ENCODE measurements at places on chromosomes 2 and 18. TPM values are rescaled to one million over a fixed set of nuclear protein-coding genes. Genes with fewer than 3 reads are reported as not detected.

GRCh38 chr2:47070920-47071824, 83.9 kb downstream of the STPG4 start:
- H3K27me3 ChIP-seq: no peaks in the 10 kb centered on the region
- H3K4me3 ChIP-seq: no peak overlapping the region
- H3K4me1 ChIP-seq: peaks cover 12% of the 10 kb centered on the region
- no peak overlapping the region for H3K27ac ChIP-seq
- H3K36me3 ChIP-seq: no peaks in the 10 kb centered on the region

- no peaks in the 10 kb centered on the region for H3K4me1 ChIP-seq
- H3K4me3 ChIP-seq: no peak overlapping the region
- H3K27ac ChIP-seq: no peak overlapping the region
- H3K27me3 ChIP-seq: no peaks in the 10 kb centered on the region
- no peak for DNase-seq
Observed at GRCh38 chr2:100577777-100578176, 15.0 kb downstream of the PDCL3 start.

DNA sequence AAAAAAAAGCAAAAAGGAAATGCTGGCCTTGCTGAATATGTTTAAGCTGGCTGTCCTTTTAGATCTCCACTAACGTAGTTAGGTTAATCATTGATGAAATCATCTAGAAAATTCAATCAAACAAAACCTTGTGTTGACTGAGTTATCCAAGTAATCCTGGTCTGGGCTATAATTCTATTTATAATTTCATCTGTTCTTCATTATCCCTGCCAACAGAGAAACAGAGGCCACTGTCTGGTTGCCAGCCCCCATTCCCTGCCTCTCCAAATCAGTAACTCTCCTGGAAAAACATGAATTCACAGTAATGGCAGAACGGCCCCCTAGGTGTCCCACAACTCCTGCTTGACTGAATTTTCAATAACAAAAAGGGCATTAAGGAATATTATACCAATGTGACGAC, 24.6 kb downstream of the DOCK10 start:
- no peaks in the 10 kb centered on the region for H3K36me3 ChIP-seq
- no peak overlapping the region for H3K27ac ChIP-seq
- H3K4me3 ChIP-seq: no peak overlapping the region
- H3K4me1 ChIP-seq: no peaks in the 10 kb centered on the region
- DNase-seq: no peak

DNA sequence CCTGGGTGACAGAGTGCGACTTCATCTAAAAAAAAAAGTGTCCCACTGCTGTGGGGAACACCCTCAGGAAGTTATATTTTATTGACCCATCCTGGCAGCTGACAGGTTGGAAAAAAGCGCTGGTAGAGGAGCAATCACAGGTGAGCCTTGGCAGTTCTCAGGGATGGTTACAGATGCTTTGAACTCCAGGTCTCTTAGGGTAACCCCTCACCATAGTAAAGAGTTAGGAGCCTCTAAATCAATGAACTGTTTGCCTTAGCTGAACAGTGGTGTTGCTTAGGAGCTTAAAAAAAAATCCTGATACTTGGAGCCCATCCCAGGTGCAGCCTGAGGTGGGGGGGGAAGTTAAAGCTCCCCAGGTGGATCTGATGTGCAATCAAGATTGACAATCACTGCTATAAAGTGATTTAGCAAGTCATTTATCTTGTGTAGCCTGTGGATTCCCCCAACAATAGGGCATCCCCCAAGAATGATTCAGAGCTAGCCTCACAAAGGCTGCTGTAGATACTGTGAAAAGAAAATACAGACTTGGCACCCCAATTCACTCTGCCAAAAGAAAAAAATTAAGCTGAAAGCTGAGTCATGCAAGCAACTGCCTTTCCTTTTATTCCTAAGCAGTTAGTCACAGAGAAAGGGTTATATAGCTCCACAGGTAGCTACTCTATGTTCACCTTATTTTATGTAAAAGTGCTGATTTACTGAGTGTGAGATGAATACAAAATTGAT, 14.8 kb downstream of the SLC16A14 start:
- no peaks in the 10 kb centered on the region for H3K27me3 ChIP-seq
- no peak for DNase-seq

DNA sequence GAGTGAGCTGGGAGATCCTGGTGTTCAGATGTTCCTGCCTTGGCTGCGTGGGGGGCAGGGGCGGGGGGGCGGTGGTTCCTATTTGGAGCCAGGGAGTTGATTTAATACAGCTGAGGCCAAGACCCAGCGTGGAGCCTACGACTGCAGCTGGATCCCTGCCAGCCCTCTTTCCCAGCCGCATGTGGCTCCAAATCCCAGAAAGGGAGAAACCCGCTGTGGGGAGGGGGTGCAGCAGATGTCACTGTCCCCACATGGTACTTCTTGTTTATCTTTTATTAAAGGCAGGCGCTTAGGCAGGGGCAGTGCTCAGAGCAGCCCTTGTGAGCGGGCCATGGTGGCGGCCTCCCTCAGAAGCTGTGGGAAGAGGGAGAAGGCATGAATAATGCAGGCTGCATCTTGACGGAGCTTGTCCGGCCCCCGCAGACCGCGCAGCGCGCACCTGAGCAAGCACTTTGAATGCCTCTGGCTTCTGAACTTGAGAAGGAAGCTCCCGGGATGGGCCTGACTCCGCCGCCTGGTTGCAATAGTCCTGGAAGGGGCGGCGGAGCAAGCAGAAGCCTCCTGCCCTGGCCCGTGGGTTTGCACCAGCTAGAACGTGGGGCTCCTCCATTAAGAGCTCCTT, 112.1 kb downstream of the GLI2 start:
- H3K4me3 ChIP-seq: no peak overlapping the region
- DNase-seq: no peak
- H3K27me3 ChIP-seq: no peaks in the 10 kb centered on the region
- H3K27ac ChIP-seq: no peak overlapping the region

DNA sequence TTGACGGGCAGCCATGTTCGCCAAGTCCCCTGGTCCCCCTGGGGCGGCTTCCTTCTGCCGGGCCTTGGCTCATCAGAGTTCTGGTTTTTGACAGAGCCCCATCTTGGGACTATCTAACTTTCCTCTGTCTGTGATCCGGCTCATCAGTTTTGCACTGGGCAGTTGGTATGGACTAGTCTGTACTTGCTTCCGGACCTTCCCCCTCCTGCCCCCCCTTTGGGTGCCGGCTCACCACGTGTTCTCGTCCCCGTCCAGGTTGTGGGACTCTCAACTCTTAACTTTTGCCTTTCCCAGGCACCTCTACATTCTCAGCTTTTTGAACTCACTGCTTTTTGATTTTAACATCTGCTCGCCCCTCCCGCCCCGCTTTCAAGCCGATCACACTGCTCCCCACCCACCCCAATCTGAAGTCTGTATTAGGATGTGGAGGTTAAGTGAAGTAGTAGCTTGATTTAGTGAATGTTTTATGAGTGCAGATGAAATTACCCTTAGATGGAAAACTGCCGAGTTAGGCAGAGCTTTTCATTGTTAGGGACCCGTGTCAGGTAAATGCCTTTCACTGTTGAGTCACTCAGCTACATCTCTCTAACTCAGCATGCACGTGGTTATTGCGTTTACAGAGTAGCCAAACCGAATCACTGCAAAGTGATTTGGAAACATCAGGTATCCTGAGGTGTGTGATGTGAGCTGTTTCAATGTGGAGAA, 874 bp downstream of the WDR43 start:
- peak; percentile 17 for DNase-seq
- peak overlapping the region; percentile 62 for H3K27ac ChIP-seq
- H3K27me3 ChIP-seq: peaks cover 28% of the 10 kb centered on the region
- H3K4me3 ChIP-seq: peak overlapping the region; percentile 94

GRCh38 chr18:49650426-49650891, 88.6 kb downstream of the LIPG start:
- DNase-seq: no peak
- H3K27me3 ChIP-seq: no peaks in the 10 kb centered on the region
- H3K27ac ChIP-seq: no peak overlapping the region
- H3K36me3 ChIP-seq: no peaks in the 10 kb centered on the region
- peaks cover 11% of the 10 kb centered on the region for H3K4me1 ChIP-seq

The LRP1B gene
- not detected for total RNA-seq

The ABCG8 gene
- not detected for total RNA-seq

Measured in neural progenitor cell (in vitro differentiated cells).